ENCODE measurements at places on chromosomes 4 and X. TPM values are rescaled to one million over a fixed set of nuclear protein-coding genes. Genes with fewer than 3 reads are reported as not detected.

Gene AWAT1
- total RNA-seq = not detected

Gene SLIT2
- 0.17 TPM for total RNA-seq

Gene FAM9B
- not detected for total RNA-seq

Gene WDR44
- total RNA-seq = 23.1 TPM

DNA sequence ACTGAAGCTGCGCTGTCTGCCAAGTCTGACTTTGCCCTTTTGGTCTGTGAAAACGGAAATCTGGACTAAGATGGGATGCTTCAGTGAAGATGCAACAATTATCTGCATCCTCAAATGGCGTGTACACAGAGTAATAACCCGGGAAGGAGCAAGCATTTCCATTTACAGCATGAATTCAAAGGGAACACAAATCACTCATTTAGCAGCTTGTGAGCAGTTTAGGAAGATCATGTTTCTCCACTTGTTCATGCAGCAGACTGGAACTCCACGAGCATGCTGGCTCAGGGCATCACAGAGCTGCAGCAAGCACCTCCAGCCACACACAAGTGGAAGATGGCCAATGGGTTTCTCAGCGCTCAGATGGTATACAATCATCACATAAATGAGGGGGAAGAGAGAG lies 175.5 kb downstream of the NLGN4X start:
- DNase-seq = no peak

DNA sequence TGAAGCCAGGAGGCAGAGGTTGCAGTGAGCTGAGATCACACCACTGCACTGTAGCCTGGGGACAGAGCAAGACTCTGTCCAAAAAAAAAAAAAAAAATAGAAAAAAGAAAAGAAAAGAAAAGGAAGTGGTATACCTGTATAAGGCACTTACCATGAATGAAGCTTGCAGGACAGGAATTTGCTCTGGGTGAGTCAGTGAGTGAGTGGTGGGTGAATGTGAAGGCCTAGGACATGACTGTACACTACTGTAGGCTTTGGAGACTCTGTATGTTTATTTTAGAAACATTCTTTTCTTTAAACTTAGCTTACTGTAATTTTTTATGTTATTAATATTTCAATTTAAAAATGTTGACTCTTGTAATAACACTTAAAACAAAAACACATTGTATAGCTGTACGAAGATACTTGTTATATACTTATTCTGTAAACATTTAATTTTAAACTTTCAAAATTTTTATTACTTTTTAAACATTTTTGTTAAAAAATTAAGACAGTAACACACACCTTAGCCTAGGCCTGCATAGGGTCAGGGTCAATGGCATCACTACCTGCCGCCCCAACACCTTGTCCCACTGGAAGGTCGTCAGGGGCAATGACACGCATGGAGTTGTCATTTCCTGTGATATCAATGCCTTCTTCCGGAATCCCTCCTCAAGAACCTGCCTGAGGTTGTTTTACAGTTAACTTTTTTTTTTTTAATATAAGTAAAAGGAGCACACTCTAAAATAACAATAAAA lies 78.7 kb downstream of the CLNK start:
- DNase-seq = peak; percentile 85

GRCh38 chr4:145619639-145619996 lies 433 bp downstream of the MMAA start:
- DNase-seq = peak; percentile 60

DNA sequence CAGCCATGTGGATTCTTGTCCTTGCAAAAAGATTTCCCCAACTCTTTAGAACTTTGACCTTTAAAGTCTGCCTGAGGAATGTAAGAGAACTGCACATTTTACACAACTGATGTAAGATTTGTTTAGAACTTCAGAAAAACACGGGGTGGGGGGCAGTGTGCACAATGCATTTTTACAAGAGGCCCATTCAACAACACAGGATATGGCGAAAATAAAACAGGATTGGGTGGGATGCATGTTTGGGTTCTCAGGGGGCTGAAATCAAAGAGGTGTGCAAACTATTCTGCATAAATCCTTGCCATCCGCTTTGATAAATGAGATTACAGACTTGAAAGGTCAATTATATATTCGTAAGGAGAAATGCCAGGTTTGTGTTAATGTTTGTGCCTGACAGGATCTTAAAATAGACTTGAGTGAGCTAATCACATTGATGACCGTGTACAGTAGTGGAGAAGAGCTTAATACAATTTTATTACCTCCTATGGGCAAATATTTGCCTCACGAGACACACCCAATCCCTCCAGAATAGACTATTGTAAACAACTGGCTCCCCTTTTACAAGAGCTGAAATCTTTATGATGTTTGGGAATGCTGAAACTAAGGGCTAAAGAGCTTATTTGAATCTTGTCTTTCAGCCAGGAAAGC lies 184.1 kb upstream of the LEF1 start:
- DNase-seq = no peak

DNA sequence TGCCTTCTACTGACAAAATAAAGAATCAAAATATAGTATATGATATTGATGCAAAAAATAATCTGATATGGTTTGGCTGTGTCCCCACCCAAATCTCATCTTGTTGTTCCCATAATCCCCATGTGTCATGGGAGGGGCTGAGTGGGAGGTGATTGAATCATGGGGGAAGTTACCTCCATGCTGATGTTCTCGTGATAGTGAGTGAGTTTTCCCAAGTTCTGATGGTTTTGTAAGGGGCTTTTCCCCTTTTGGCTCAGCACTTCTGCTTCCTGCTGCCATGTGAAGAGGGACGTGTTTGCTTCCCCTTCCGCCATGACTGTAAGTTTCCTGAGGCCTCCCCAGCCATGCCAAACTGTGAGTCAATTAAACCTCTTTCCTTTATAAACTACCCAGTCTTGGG lies 70.2 kb downstream of the TMEM165 start:
- no peak for DNase-seq

Data from mammary epithelial cell (primary cell).